Endothelial cell of coronary artery (primary cell): ENCODE measurements at places on chromosomes 2 and 18. TPM values are rescaled to one million over a fixed set of nuclear protein-coding genes. Genes with fewer than 3 reads are reported as not detected.

The KCNG2 gene
- total RNA-seq = not detected in 2 replicates

The EIF2AK3 gene
- 17.5 and 27.0 TPM in 2 replicates for total RNA-seq

The CIDEA gene
- 0.81 TPM in 1 of 2 replicates, not detected in the other for total RNA-seq

The SMYD1 gene
- total RNA-seq = not detected in 2 replicates

The TUBA3E gene
- not detected in 2 replicates for total RNA-seq

The ERICH2 gene
- total RNA-seq = not detected in 2 replicates

The MGAT4A gene
- total RNA-seq = 25.5 and 49.8 TPM in 2 replicates

The SRD5A2 gene
- total RNA-seq = not detected in 2 replicates

The REG1B gene
- total RNA-seq = not detected in 2 replicates

The C2orf92 gene
- 0.72 and 1.2 TPM in 2 replicates for total RNA-seq
